Stimulated activated CD8-positive, alpha-beta memory T cell treated with anti-CD3 and anti-CD28 coated beads, Interleukin-4, amount 100 ng/mL, for 4 hours (primary cell): ENCODE measurements at places on chromosomes 1 and 21.
A peak's percentile ranks its signal among the peaks of the same experiment; 100 is the strongest.

GRCh38 chr1:116208136-116208535, 96.9 kb downstream of the MAB21L3 start:
- DNase-seq = no peak

DNA sequence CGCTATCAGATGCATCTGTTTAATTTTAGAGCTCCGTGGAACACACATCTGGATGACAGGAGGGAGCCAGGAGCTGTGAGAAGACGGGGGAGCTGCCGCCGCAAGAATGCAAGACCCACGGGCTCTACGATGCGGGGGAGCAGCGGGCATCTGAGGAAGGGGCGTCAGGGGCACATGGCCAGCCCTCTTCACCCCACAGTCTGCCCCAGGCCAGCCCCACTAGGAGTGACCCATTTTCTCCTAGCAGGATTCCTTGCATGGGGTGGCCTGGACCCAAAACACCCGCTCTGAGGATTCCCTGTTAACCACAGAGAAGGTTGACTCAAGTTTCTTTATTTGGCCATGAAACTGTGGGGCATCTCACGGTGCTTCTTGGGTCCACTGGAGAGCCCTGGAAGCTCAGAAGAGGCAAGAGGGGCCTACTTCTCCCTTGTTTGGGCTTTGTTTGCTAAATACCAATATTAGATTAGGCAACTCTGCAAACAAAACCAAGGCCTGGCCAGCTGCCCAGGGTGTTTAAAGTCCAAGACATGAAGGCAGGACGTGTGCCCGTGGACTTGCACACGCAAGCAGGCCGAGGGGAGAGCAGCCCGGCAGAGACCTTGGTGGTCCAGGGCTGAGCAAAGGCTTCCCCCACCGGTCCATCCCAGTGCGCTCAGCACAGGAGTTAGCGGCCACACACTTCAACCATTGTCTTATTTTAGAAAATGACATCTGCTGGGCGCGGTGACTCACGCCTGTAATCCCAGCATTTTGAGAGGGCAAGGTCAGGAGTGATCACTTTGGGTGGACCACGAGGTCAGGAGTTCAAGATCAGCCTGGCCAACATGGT, 89.8 kb downstream of the DHRS3 start:
- DNase-seq = no peak

- DNase-seq = peak; percentile 24
These were observed 16.7 kb downstream of the SPATA21 start for GRCh38 chr1:16420424-16421118.

GRCh38 chr1:19858893-19859292, 23.3 kb upstream of the OTUD3 start:
- DNase-seq = no peak

- DNase-seq = no peak
These were observed 22.5 kb upstream of the KHDRBS1 start for GRCh38 chr1:31991182-31991581.

DNA sequence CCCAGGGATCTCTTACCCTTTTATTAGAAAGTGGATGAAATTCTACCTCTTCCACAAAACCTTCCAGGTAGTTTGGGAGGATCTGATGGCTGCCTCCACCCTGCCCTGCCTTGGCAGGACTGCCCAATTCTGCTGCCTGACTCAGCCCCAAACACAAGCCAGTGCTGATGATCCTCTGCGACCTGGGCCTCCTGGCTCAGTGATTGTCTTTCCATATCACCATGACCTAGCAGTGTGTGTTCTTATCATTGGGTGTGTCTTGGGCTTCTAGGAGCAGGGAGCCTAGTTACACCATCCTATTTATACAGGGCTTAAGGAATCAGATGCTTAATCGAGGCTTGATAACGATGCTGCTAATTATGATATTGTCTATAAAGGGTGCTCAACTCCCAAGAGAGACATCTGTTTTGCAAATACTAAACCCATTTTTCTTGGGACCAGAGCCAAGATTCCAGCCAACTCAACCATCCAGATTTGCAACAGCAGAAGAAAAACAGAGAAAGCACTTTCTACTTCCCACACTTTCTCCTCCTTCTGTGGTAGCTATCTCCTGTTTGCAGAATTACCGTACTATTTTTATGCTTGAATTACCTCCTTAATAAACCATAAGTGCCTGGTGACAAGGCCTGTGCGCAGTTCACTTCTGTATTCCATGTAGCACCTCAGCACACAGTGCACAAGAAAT, 36.5 kb upstream of the KIF21B start:
- no peak for DNase-seq

- no peak for DNase-seq
These were observed 1.0 kb downstream of the CORT start for GRCh38 chr1:10450836-10451235.

GRCh38 chr1:110502402-110503151, 16.4 kb downstream of the KCNA10 start:
- DNase-seq = no peak

GRCh38 chr1:8992936-8993687, 33.1 kb downstream of the SLC2A7 start:
- no peak for DNase-seq

DNA sequence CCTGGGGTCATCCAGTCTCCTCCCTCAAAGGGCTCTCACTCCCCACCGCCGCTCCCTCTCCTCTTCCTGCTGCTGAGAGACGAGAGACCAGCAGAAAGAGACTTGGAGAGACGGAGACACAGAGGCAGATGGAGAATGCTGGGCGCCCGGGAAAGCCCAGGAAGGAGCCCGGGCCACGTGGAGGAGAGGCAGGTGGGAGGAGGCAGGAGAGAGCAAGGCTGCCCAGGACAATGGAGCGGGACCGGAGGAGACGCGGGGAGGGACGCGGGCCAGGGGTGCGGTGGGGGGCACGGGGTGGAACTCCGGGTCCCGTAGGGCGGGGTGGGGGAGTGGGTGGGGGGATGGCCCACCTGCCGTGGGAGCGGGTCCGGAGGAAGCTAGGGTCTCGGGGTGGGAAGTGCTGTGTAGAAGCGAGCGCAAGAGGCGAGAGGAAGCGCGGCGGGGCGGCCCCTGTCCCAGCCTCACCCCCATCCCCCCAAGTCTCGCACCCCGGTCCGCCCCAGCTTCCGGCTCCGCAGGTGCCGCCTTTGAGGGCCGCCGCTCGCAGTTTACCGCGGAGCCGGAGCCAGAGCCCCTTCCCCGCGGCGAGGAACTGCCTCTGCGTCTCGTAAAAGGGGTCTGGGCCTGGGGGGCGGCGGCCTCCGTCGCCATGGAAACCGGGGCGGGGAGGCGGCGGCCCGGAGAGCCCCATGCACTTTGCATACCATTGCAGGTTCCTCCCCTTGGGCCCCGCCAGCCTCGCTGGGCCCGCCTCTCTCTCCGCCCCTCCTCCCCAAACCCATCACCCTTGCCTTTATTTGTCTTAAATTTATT, 11.7 kb upstream of the EPHA2 start:
- peak; percentile 32 for DNase-seq

DNA sequence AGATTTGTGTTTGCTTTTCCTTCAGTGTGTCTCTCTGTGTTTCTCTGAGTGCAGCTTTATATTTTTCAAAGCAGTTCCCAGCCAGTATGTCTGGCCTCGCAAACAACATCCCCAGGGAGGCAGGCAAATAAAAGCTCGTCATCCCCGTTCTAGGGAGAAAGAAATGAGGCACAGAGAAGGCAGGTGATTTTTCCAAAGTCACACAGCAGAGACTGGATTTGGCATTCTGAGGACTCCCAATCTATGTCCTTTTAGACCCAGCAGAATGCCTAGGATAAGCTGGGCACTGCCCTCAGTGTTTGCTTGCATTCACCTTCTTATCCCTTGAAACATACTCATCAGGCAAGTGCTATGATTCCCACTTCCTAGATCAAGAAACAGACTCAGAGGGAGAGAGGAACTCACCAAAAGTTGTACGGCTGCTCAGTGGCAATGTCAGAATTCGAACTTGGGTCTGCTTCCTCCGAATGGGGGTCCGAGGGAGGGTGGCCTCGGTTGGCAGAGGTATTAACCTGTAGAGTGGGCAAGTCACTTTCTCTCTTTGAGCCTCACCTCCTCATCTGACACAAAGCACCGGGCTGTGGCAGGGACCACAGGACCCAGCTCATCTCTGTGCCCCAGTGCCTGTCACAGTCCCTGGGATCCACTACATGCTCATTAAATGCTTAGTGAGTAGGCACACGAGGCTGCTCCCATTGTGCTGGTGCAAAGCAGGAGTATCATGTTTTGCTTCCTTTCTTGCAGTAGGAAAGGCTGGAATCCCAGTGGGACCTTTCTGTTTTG, 4.2 kb downstream of the RAP1GAP start:
- no peak for DNase-seq

GRCh38 chr1:190942475-190942874, 464.8 kb upstream of the BRINP3 start:
- no peak for DNase-seq

- DNase-seq = no peak
These were observed 53.2 kb downstream of the CNN3 start for GRCh38 chr1:94873520-94874351.

GRCh38 chr21:15050568-15051377, 14.0 kb downstream of the NRIP1 start:
- DNase-seq = no peak

- DNase-seq = no peak
These were observed 3.7 kb upstream of the DIPK1A start for GRCh38 chr1:92964998-92965397.

GRCh38 chr1:193190096-193190744, 3.8 kb upstream of the B3GALT2 start:
- DNase-seq = no peak

- DNase-seq = no peak
These were observed 1.4 kb upstream of the RHBG start for GRCh38 chr1:156367383-156368156.

- no peak for DNase-seq
These were observed 28.4 kb downstream of the TRIM45 start for GRCh38 chr1:117093091-117093534.

DNA sequence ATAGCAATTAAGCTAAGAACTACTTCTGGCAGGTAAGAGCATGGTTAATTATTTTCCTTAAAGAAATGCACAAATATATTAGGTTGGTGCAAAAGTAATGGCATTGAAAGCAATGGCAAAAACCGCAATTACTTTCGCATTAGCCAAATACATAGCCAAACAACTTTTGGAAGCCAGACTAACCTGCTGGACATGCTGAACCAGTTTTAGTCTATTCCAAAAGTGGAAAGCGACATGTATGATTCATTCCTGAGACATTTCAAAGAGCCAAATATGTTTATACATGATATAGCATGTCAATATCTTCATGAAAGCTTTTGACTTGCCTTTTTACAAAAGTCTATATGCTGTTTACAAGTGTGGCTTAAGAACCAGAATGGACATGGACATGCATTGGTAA, 23.4 kb upstream of the DR1 start:
- DNase-seq = no peak

DNA sequence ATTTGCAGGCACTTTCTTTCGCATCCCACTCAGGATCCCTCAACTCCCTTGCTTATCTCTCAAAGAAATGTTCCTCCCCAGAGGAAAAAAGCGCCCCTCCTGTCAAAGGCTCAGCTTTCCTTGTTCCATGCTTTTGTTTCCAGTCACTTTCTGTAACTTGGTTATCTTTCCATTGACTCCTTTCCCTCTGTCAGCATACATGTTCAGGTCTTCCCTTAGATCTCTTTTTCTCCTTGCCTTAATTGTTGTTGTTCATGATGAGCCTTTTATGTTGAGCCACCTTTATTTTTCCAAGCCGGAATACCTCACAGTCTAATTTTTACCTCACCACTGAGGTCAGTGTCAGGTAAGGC, 46.5 kb upstream of the PODN start:
- no peak for DNase-seq

- no peak for DNase-seq
These were observed 2.1 kb downstream of the MEGF6 start for GRCh38 chr1:3609016-3609768.

GRCh38 chr1:32353431-32353830, 8.9 kb downstream of the FAM229A start:
- DNase-seq = no peak

DNA sequence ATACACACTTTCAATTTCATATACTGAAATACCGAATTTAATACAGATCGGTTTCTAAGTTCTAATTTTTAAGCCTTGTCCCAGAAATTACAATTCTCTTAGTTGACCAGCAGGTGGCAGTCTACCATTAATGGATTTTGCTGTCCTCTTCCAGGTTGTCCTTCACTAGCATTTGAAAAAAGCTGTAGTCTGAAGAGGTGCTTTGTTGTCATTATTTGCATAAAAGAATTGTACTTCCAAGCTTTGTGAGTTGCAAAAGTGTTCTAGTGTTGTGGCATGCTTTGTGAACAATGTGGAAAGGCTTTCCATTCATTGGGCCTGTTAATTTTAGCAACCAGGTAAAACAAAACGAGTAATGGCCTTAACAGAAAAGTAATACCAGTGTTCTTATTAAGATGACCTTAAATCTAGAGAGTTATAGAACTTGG, 193.6 kb downstream of the RPS6KC1 start:
- DNase-seq = no peak

DNA sequence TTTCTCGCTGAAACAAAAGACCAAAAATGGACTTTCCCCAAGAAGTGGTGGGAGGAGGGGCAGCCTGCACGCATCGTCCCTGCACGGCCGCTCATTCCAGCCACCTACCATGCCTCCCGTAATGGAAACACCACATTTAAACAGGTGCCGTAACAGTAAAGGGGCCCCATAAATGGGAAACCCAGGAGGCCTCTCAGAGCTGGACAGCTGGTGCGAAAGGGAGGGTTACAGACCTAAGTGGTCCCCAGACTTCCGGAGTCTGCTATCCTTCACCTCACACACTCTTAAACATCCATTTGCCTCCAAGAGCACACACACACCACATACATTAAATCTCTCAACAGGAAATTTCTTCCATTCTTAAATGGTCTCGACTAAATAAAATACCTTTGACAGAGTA, 120.7 kb upstream of the SOD1 start:
- DNase-seq = no peak

DNA sequence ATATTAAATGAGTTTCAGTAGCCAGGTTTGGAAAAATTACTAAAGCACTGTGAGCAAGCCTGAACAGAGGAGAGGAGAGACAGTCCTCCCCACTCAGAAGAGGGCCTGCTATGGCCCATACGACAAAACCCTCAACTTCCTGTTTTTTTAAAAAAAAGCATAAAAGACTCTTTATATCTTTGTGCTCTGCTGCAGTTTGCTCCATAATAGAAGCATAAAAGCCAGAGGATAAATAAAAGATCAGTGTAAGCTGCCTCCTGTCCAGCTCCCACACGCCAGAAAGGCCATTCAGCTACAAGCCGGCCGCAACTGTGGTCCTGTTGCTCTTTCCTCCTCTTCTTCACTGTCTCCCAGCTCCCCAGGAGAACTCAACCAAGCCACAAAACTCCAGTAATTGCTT, 37.8 kb downstream of the NID1 start:
- DNase-seq = no peak

- peak; percentile 11 for DNase-seq
These were observed 36.7 kb downstream of the ERI3 start for GRCh38 chr1:44318097-44319088.
